Memory B cell (primary cell): ENCODE measurements at places on chromosomes 11 and 22.

- DNase-seq, result peak; percentile 36
Observed at GRCh38 chr22:25235547-25236290, 16.3 kb downstream of the CRYBB2 start.

GRCh38 chr22:38481162-38481870 is 13.4 kb downstream of the KDELR3 start:
- no peak for DNase-seq

DNA sequence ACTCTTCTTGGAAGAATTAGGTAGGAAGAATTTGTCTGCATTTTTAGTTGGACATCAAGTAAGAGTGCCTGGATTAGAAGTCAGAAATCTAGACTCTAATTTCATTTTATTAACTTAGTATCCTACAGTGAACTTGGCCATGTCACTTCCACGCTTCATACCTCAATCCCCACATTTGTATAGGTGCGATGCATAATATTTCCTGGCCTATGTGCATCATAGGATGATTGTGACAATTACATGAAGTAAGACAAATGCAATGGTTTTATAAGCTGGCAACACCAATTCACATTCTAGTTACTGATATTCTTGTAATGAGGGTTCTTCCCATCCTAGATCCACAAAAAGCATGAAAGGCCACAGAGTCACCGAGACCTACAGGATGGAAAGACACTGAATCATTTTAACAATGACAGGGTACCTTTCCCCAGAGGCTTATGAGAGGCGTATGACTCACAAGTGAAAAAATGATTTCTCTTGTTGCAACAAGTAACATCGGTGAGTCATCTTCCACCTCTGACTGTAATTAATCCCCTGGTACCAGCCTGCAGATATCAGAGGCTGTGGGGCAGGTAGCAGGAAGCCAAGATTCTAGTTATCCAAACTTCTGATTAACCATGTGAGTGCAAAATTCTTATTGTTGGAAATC is 56.0 kb upstream of the OR5AK2 start:
- DNase-seq, result no peak

DNA sequence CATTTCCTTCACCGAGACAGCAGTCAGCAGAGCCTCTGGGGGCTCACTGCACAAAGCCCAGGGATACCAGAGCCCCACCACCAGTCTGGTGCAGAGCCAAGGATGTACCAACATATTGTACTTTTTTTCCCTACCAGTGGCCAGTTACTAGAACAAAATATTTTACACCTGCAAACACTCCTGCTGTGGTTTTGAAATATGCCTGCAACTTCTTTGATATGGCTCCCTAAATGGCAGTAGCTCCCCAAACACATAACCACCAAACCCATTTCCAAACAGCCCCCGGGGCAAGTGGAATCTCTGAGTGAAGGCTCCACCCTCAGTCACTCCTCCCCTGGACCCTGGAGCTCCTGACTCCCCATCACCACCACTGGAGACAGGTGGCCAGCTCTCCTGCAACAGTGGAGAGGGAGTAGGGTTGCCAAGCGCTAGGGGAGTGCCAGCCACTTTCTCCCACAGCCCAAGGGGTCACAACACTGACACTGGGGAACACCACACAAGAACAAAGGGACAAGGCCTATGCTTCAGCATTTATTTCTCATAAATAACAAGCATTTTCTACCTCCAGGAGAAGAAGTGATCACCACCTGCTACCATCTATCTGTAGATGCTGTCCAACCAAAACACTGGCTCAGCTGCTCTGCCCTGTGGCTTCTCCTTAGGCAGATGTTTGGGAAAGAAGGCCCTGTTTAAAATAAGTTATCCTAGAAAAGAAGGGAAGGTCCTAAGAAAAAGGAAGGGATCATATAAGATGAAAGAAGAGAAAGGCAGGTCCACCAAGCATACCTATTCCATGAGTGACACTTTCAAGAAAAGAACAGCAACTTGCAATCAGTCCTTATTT is 15.1 kb downstream of the DGCR2 start:
- DNase-seq, result no peak

GRCh38 chr11:19598456-19598855 is 114.2 kb upstream of the NAV2 start:
- no peak for DNase-seq

DNA sequence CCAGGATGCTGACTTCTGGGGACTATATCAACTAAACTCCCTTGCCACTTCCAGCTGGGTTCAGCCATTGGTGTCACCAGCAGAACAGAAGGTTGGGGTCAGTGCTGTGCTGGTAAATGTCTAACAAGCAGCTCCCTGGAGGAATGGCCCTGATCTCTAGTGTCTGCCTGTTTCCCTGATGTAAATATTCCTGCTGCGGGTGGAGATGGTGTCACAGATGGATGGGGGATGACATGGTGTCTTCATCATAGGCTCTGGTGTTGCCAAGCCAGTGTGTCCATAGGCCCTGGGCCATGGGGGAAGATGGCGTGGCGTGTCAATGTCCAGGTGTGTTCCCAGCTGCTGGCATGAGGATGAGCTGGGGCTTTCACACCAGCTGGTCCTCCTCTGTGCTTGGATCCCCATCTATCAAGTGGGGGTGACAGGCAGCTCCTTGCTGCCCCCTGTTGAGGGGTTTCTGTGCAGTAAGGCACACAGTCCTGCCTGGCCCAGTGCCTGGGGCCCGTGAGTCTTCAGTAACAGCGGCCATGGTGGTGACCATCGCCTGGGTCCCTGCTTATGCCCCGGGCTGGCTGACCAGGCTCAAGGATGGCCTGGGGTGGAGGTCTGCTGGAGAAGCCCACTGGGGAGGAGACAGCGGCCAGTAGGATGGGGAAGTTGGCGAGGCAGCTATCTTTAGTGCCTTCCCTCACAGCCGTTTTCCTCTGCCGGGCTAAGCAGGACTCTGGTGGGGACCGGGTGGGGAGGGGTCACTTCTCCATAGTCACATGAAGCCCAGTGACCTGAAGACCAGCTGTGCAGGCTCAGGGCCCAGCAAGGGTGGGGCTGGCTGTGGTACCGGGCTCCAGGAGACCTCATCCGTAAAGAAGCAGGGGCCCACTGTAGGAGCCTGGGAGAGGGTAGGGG is 12.7 kb downstream of the RPL3 start:
- no peak for DNase-seq

GRCh38 chr11:19669511-19669910 is 43.1 kb upstream of the NAV2 start:
- DNase-seq, result no peak

DNA sequence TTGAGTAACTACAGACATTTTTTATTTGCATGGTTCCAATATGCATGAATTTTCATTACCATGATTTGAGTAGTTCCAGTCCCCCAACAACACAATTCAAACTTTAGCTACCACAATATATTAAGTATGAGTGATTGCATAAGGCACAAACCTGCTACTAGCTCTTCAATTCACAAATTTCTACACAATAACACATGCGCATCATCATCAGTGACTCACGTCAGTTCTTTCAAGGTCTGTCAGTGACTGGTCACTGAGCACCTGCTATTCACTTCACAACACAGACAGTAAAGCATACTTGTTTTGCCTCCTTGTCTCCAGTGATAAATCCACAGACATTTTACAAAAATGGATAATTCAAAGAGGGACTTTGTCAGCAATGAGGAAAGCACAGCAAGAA is 435.1 kb upstream of the CCDC90B start:
- DNase-seq, result no peak

DNA sequence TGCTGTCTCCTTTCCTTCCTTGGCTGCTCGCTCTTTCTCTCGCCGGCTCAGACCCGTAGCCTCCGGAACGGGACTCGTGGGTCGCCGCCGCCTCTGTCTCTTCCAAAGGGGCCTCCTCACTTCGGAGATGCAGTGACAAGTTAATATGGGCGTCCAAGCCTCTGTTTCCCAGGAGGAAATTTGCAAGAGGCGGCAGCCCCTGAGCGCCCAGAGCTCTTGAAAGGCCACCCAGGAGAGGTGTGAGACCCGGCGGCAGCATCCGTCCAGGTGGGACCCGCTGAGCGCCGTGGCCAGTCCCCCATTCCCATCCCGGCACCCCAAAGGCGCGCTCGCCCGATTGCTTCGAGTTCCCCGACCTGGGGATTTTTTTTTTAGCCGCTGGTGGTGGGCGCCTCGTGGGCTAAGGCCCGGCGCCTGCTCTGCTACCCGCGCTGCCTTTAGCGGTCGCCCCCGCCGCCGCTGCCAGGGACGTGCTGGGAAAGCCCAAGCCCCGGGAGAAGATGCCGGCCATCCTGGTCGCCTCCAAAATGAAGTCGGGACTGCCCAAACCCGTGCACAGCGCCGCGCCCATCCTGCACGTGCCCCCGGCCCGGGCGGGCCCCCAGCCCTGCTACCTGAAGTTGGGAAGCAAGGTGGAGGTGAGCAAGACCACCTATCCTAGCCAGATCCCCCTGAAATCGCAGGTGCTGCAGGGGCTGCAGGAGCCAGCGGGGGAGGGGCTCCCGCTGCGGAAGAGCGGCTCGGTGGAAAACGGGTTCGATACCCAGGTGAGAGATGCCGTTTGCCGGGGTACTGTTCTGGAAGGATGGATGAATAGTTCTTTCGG is 772 bp downstream of the NAV2 start:
- DNase-seq, result no peak

DNA sequence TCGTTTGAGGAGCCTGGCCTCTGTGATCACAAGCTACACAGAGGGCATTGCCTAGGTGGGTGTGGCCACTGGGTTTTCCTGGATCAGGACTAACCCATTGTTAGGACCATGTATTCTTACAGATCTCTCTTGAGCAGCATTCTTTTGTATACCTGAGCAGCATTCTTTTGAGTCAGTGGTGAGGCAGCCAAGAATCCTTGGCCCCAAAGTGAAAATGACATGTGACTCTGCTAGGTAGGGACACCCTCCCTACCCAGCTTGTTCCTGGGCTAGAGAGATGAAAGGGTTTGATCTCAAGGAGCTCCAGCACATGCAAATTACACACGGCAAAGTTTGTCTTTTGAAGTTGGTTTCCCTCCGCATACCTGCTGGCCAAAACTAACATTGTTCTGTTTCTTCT is 55.0 kb upstream of the HORMAD2 start:
- no peak for DNase-seq

- DNase-seq, result no peak
Observed at GRCh38 chr22:45709866-45710265, 38.2 kb downstream of the ATXN10 start.

GRCh38 chr11:110463153-110463552 is 33.4 kb downstream of the FDX1 start:
- no peak for DNase-seq

DNA sequence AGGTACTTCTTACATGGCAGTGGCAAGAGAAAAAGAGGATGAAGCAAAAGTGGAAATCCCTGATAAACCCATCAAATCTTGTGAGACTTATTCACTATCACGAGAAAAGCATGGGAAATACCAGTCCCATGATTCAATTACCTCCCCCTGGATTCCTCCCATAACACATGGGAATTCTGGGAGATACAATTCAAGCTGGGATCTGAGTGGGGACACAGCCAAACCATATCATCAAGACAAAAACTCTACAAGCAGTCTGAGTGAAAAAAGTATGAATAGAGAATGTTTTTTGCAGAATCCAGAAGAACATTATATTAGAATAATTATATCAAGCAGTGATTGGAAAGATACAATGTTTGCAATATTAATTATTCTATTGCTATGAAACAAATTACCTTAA is 893.7 kb downstream of the FAM181B start:
- DNase-seq, result no peak

DNA sequence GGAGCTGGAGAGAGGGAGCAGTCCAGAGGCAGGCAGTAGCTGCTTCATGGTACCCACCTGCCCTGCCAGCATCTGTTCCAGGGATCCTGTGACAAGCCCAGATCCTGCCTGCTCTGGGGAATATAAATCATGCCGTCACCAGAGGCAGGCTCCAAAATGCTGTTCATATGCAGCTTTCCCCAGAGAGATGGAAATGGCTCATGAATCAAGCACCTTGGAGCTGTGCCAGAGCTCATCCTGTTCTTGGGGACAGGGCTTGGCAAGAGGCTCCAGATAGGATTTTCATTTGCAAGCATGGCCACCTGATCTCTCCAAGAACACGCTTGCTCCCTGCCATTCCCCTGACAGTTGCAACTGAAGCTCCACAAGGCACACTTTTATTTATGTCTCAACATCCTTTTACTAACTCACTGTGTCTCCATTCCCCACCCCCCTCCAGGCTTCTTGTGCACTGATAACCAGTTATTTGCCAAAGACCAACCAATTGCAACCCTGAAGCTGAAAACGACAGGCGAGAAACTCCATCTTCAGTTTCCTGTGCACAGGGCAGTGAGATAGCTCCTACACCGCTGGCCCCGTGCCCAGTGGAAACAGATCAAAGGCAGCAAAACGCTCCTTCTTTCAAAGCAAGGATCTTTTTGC is 115.8 kb upstream of the PITPNB start:
- peak; percentile 5 for DNase-seq

- no peak for DNase-seq
Observed at GRCh38 chr22:20777420-20778177, 3.7 kb downstream of the SERPIND1 start.

DNA sequence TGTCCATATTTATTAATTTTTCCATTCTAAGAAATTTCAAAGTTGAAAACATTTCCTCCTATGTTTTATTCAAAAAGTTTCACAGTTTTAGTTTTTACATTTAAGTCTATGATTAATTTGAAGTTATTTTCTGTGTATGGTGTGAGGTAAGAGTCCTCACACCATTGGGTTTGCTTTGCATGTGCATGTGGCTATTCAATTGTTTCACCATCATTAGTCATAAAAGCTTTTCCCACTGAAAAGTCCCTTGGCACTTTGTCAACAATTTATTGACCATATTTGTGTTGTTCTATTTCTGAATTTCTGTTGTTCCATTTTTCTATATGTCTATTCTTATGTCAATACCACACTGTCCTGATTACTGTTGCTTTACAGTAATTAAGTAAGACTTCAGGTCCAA is 186.5 kb downstream of the KIF18A start:
- DNase-seq, result no peak

DNA sequence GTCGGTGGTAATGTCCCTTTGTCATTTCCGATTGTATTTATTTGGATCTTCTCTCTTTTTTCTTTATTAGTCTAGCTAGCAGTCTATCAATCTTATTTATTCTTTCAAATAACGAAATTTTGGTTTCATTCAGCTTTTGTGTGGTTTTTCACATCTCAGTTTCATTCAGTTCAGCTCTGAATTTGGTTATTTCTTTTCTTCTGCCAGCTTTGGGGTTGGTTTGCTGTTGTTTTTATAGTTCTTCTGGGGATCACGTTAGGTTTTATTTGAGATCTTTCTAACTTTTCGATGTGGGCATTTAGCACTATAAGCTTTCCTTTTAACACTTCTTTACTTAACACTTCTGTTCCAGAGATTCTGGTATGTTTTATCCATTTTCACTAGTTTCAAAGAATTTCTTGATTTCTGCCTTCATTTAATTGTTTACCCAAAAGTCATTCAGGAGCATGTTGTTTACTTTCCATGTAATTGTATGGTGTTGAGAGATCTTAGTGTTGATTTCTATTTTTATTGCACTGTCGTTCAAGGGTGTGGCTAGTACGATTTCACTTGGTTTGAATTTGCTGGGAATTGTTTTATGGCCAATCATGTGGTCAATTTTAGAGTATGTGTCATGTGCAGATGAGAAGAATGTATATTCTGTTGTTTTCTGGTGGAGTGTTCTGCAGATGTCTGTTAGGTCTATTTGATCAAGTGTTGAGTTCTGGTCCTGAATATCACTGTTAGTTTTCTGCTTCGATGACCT is 7.7 kb upstream of the SCGB1D1 start:
- DNase-seq, result no peak
